ENCODE measurements at places on chromosomes 5 and 9.

DNA sequence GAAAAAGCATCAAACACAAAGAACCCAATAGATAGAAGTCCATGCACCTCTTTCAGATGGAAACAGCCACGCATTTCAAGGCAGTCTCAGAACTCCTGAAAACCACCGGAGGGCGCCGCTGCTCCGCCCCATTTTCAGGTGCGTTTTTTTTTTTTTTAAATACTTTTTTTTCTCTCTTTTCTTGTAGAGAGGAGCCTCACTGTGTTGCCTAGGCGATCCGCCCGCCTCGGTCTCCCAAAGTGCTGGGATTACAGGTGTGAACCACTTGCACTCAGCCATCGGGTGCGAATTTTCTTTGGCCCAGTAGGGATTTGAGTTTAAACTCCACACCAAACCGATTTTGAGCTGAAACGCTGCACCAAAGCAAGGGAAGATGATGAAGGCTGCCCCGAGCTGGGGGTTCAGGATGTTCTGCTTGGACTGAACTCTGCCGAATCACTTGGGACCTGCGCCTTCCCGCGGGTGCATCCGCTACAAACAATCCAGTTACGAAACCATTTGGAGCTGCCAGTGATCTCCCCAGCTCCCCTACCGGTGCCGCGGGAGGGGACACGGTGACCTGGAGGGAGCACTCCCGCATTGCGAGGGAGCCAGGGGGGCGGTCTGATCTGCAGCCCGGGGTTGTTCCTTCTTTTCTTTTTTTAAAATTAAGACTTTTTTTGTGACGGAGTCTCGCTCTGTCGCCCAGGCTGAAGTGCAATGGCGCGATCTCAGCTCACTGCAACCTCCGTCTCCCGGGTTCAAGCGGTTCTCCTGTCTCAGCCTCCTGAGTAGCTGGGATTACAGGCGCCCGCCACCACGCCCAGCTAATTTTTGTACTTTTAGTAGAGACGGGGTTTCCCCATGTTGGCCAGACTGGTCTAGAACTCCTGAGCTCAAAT, 1.4 kb downstream of the PTGR1 start:
- H3K4me3 ChIP-seq: peak overlapping the region; percentile 75
- peak; percentile 69 for DNase-seq
- no peak overlapping the region for H3K27ac ChIP-seq

DNA sequence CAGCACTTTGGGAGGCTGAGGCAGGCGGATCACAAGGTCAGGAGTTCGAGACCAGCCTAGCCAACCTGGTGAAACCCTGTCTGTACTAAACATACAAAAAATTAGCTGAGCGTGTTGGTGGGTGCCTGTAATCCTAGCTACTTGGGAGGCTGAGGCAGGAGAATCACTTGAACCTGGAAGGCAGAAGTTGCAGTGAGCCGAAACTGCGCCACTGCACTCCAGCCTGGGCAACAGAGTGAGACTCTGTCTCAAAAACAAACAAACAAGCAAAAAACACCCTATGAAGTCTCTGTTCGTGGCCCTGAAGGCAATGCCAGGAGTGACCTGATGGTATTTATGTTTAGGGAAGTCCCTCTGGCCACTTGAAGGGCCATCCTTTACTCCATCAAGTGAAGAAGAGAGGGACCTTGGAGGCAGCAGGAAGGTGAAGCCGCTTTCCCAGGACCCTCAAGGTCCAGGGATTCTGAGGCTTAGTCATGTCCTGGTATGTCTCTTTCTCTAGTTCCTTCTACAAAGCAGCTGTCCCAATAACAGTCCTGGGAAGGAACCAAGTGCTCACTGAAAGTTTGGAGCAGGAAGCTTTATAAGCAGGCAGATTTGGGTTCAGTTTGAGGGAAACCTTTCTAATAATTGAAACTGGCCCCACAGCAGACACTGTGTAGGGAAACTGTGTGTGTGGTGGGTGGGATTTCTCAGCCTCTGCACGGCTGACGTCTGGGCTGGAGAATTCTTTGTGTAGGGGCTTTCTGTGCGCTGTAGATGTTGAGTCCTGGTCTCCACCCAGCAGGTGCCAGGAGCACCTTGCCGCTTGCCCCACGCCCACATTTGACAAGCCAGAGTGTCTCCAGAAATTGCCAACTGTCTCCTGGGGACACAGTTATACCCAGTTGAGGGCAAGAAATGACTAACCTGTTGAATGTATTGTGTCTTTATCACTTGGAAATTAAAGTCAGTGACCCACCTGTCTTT, 12.5 kb downstream of the PHF2 start:
- no peak overlapping the region for H3K27ac ChIP-seq
- DNase-seq: peak; percentile 11

GRCh38 chr9:70551396-70551795, 136.9 kb upstream of the KLF9 start:
- peaks cover 5% of the 10 kb centered on the region for H3K4me1 ChIP-seq
- H3K36me3 ChIP-seq: no peaks in the 10 kb centered on the region
- H3K27me3 ChIP-seq: no peaks in the 10 kb centered on the region
- no peak for DNase-seq
- no peak overlapping the region for H3K4me3 ChIP-seq
- H3K27ac ChIP-seq: no peak overlapping the region

DNA sequence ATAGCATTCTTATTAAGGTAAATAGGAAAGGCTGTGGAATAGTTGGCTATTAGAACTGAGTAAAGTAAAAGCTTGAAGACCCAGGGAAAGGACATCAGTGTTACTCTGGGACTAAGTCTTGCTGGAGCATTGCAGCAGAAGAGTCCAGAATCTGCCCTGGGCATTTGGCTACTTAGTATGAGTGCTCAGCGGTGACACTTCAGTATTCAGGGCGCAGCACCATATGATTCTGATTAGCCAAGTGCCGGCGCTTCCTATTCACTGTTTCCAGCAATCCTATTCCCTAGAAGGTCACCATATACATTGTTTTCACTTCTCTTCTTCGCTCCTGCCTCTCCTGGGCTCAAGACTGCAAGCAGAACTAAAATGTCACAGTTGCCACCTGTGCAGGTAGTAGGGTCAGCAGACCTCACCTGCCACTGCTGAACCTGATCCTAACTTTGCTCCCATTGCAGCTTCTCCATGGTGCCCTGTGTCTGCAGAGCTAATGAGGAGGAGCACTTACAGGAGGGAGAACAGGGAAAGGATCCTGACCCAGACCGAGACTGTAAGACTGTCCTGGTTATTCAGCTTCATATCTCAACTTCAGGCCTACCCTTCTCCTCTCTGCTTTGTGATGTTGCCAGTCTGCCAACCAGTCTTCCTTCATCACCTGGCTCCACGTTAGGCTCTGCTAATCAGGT, 313.6 kb upstream of the PIK3R1 start:
- H3K36me3 ChIP-seq: no peaks in the 10 kb centered on the region
- DNase-seq: no peak
- H3K27ac ChIP-seq: no peak overlapping the region
- H3K27me3 ChIP-seq: peaks cover 3% of the 10 kb centered on the region

DNA sequence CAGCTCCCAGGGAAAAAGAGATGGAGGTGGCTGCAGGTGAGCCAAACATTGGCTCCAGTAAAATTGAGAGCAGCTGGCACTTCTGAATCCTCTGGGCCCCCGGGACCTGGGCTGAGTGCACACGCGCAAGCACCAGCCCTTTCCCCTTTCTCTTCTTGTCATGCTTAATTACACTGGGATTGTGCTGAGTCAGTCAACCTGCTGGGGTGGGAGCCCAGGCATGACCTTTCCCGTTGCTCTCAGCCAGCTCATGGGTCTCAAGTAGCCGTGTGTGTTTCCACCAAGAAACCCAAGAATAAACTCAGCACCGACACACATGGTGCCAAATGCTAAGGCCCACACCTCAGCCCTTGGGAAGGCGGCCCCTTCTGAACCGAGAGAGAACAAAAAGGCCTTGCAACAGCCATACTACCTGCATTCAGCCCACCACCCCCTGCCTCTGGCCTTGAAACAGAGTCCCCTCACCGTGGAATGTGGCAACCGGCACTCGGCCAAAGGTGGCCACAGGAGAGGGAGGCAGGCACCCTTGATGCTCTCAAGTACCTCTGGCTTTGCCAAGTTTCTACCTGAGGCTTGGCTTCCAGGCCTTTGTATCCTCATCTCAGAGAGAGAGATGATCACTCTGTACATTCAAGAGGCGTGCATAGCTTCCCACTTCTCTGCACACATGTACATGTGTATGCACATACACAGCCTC, 28.1 kb downstream of the SLIT3 start:
- H3K4me1 ChIP-seq: no peaks in the 10 kb centered on the region
- no peaks in the 10 kb centered on the region for H3K36me3 ChIP-seq
- no peak for DNase-seq
- no peaks in the 10 kb centered on the region for H3K27me3 ChIP-seq

DNA sequence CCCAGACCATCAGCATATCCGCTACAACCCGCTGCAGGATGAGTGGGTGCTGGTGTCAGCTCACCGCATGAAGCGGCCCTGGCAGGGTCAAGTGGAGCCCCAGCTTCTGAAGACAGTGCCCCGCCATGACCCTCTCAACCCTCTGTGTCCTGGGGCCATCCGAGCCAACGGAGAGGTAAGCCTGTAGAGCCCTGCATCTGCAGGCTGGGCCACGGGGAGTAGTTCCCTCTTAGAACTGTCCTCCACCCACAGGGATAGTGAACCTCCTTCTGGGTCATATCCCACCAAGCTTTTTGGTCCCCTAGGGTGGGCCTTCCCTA, 569 bp downstream of the GALT start:
- peaks cover 33% of the 10 kb centered on the region for H3K36me3 ChIP-seq
- peak overlapping the region; percentile 76 for H3K27ac ChIP-seq
- DNase-seq: no peak
- no peaks in the 10 kb centered on the region for H3K27me3 ChIP-seq

DNA sequence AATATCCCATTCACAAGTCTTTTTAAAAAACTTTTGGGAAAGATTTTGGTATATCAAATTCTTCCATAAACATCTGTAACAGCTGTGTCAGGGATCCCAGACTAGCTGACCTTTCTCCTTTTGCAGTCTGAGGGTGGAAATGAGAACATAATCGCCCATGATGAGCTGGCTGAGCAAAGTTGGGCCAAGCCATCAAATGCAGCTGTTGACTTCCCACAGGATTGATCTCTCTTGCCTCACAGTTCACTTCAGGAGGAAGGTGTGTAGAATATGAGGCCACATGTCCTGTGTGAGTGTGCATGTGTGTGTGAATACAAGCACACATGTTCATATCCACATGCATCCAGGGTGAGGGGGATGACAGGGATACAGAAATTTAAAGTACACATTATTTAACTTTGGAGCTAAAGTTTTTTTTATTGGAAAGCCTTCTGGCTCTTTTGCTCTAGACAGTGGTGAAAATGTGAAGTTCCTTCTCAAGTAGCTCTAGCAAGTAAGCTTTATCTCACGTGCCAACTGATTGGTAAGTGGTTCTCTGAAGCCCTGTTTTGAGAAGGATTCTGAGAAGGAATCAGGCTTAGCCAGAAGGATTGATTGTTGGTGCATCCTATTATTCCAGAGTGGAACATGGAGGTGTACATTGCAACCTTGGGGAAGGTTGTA, 468.8 kb upstream of the DMAC1 start:
- no peaks in the 10 kb centered on the region for H3K27me3 ChIP-seq
- no peaks in the 10 kb centered on the region for H3K4me1 ChIP-seq
- no peak overlapping the region for H3K27ac ChIP-seq
- DNase-seq: no peak

DNA sequence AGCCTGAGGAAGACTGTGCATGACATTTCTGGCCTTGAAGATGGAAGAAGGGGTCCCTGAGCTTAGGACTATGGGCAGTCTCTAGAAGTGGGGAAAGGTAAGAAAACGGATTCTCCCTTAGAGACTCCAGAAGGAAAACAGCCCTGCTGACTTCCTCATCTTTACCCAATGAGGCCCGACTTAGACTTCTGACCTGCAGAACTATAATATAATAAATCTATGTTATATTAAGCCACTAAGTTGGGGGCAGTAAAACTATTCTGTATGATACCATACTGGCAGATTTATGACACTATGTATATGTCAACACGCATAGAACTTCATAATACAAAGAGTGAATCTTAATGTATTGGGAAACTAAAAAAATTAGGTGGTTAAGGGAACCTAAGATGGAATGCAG, 422.0 kb downstream of the PLK2 start:
- no peak overlapping the region for H3K27ac ChIP-seq
- no peak overlapping the region for H3K4me3 ChIP-seq
- no peaks in the 10 kb centered on the region for H3K36me3 ChIP-seq
- H3K4me1 ChIP-seq: peaks cover 2% of the 10 kb centered on the region
- no peaks in the 10 kb centered on the region for H3K27me3 ChIP-seq

DNA sequence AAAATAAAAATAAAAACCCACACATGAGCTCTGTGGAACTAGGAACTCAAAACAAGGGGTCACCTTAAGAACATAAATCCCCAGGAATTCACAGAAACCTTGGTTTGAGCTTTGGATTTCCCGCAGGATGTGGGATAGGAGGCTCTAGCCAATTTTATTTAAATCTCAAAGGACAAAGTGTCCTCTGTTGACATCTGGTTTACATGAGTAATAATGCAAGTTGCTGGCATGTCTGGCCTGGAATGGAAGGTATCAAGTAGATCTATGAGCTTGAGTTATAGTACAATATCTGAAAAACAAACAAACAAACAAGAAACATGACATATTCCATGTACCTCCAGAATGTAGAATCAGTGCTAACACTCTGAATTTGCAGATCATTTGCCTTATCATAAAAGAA, 94.2 kb upstream of the SLIT3 start:
- H3K36me3 ChIP-seq: no peaks in the 10 kb centered on the region
- no peak for DNase-seq
- no peak overlapping the region for H3K4me3 ChIP-seq
- H3K27ac ChIP-seq: no peak overlapping the region
- no peaks in the 10 kb centered on the region for H3K4me1 ChIP-seq

- peak overlapping the region; percentile 71 for H3K27ac ChIP-seq
- DNase-seq: no peak
- H3K4me3 ChIP-seq: peak overlapping the region; percentile 96
- H3K36me3 ChIP-seq: peaks cover 28% of the 10 kb centered on the region
- no peaks in the 10 kb centered on the region for H3K27me3 ChIP-seq
These were observed 1.2 kb downstream of the SCAMP1 start for GRCh38 chr5:78361631-78361993.

DNA sequence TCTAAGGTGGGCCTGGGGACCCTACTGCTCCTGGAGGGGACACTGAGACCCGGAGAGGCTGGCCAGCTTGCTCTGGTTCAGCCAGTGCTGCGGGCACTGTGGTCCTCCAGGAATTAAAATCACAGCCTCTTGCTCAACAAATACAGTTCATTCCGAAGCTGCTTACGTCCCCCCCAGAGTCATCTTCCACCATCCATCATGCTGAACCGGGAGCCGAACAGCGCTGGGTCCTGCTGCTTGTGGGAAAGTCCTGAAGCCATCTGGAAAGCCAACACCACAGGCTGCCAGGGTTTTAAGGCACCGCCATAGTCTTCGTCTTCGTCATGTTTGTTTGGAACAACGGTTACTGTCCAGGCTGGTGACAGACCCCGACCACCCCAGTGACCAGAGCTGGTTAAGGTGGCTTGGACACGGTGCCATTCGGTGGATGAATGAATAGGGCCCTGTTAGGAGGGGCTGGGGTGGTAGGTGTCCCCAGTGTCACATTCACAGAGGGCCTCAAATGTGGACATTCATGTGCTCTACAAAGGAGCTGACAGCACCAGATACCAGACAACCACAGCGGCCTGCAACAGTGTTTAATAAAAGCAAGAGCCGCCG, 81.6 kb upstream of the PHYKPL start:
- H3K4me1 ChIP-seq: no peaks in the 10 kb centered on the region
- H3K36me3 ChIP-seq: no peaks in the 10 kb centered on the region
- H3K27me3 ChIP-seq: no peaks in the 10 kb centered on the region

Data from activated CD4-positive, alpha-beta memory T cell treated with anti-CD3 and anti-CD28 coated beads, Interleukin-2, amount 10 ng/mL, durations not matched to agents 7 days and 5 days (primary cell).